ENCODE measurements at places on chromosomes 6 and 20.

- DNase-seq: peak; percentile 58
Measured at GRCh38 chr20:58017231-58017969, 211.1 kb downstream of the ANKRD60 start.

DNA sequence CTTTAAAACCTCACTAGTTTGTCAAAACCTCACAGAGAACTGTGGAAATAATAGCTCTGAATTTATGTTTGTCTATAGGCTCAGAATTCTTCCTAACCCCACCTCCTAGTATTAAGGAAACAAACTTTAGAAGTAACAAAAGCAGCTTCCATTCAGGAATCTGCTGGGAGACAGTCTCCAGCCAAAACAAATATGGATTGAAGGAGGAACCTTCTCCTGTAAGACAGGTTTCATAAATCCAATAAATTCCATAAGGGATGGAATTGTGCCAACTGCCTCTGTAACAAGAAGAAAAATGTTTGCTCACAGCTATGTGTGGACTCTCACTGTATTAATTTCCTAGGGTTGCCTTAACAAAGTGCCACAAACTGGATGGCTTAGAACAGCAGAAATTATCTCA, 7.5 kb downstream of the SYCP2 start:
- no peak for DNase-seq

GRCh38 chr6:135250751-135251497, 69.8 kb downstream of the MYB start:
- no peak for DNase-seq

GRCh38 chr6:99165838-99166237, 183.6 kb downstream of the FAXC start:
- DNase-seq: no peak

- no peak for DNase-seq
Measured at GRCh38 chr6:124854338-124854922, 107.8 kb upstream of the RNF217 start.

- DNase-seq: no peak
Measured at GRCh38 chr20:64237316-64237715, 18.2 kb upstream of the PCMTD2 start.

- peak; percentile 96 for DNase-seq
Measured at GRCh38 chr6:149855040-149855654, 9.0 kb downstream of the LRP11 start.

DNA sequence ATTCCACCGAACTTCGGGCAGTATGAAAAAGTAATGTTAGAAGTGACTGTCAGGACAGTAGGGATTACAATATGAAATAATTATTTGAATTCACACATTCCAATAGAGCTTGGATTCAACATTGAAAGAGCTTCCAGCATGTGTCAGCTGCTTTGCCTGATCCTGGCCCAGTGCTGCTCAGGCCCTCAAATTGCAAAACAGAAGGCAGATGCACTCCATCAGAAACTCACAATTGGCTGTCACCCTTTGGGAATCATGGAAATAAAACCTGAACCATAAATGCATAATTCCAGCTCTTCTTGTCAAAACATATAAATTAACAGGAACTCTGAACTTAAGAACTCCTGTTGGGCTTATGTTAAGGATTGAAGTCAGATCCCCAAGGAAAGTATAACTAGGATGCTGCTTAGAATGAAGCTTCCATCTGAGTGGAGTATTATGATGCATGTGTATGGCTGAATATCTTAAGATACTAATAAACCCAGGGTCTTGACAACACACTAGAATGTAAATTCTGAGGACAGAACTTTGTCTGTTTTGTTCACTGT, 1.8 kb upstream of the NDUFAF4 start:
- DNase-seq: no peak

DNA sequence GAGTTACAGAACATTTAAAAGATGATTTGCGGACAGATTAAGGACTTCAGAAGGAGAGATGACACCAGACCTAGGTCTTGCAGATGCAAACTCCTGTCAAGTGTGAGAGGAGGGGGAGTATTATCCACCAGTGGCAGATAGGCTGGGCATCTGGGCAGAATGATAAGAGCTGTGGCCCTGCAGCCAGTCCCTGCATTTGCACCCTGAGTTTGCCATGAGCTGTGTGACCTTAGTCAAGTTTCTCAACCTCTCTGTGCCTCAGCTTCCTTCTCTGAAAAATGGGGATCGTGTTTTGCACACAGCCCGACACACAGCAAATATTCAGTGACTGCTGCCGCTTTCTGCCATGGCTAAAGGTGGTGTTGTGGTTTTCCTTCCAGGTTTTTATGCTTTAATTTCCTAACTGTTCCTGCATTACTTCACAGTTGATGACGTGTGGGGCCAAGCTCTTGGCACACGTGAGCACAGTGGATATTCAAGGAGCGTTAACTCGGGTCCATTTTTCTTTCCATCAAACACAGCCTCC, 516.2 kb downstream of the CDH26 start:
- no peak for DNase-seq

- DNase-seq: no peak
Measured at GRCh38 chr6:40054186-40054585, 119.9 kb upstream of the MOCS1 start.

- no peak for DNase-seq
Measured at GRCh38 chr6:30160785-30161531, at the start of gene TRIM10. TRIM10 (minus strand) TSS chr6:30161211; CDS start chr6:30160858, 353 bp downstream.

GRCh38 chr6:47187893-47188587, 121.7 kb downstream of the TNFRSF21 start:
- DNase-seq: no peak

- no peak for DNase-seq
Measured at GRCh38 chr20:48772183-48772976, 55.4 kb downstream of the PREX1 start.

- no peak for DNase-seq
Measured at GRCh38 chr6:118744261-118744941, 93.0 kb upstream of the CEP85L start.

- peak; percentile 97 for DNase-seq
Measured at GRCh38 chr20:44730441-44730840, 15.2 kb upstream of the KCNK15 start.

DNA sequence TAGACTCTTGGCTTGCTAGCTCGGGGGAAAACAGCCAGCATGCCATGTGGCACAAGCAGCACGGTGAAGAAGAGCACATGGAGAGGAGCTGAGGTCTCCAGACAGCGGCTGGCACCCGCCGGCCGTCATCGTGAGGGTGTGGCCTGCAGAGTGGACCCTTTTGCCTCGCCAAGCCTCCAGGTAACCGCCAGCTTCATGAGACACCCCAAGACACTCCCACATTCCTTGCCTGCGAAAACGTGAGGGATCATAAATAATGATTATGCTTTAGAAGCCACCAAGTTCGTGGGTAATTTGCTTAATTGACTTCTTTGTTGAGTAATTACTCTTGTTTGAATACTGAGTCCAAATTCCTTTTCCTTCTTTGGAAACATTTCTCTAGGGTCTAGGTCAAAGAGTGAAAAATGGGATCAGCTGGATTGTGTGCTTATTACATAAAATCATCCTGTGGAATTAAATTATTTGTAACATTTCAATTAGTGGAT, 23.2 kb downstream of the FAM50B start:
- DNase-seq: no peak

- peak; percentile 66 for DNase-seq
Measured at GRCh38 chr6:125791151-125791819, 525 bp downstream of the NCOA7 start.

DNA sequence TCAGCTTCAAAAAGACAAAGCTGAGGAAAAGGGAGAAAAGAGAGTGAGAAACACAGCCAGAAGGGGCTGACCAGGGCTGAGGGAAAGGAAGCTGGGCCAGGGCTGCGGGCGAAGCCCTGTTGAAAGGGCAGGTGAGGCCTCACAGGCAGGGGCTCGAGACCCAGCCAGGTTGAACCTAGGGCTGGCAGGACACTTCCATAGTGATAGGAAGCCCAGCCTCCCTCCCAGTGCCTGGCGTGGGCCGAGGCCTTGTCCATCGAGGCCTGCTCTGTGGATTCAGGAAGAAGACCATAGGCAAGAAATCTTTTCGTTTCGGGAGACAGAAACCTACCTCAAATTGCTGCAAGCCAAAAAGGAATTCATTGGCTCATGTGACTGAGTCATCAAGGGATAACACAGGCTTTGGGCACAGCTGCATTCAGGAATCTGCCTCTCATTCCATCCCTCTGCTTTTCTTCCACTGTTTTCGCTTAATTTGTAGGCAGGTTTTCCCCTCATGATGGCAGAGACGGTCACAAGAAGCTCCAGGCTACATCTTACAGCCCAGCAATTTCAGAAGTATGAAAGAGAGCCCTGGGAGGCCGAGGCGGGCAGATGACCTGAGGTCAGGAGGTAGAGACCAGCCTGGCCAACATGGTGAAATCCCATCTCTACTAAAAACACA, 311.1 kb upstream of the SULF2 start:
- no peak for DNase-seq

GRCh38 chr20:325045-325888, at the start of gene SOX12:
SOX12 (plus strand) TSS chr20:325552; CDS start chr20:325925, 373 bp downstream.
- DNase-seq: no peak

DNA sequence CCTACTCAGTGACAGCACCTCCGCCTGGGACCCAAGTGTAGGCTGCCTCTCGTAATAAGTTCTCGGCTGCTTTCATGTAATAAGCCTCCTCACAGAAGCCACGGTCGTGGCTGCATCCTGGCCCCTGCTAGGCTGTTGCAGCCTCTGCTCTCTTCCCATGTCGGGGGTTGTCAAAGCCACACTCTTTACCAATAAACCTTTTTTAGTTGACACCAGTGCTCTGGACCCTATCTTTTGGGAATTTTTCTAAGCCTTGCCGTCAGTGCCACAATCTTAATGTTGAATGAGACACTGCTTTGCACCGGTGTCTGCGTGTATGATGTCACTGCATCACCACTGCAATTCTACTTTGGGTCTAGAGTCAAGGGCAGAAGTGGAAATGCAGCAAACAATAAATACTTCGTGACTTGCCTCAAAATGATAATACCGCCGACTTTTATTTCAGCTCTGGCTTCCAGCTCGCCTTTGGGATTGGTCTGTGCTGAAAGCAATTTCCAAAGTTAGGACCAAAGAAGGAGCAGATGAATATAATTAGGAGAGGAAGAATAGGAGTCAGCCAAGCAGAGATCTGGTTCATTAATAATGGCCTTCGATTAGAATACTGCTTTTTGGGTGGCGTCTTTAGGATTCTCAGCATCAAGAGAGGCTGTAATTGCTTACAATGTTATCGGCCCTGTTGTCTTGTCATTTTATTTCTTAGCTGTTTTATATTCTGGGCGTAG, 57.6 kb upstream of the CCN6 start:
- no peak for DNase-seq

GRCh38 chr20:37415118-37416085, 69.5 kb downstream of the SRC start:
- no peak for DNase-seq

- DNase-seq: no peak
Measured at GRCh38 chr20:20763650-20764049, 51.2 kb upstream of the RALGAPA2 start.

GRCh38 chr6:119587537-119587936, 238.0 kb upstream of the MAN1A1 start:
- DNase-seq: no peak

- DNase-seq: no peak
Measured at GRCh38 chr6:27275025-27275956, 27.8 kb downstream of the PRSS16 start.

DNA sequence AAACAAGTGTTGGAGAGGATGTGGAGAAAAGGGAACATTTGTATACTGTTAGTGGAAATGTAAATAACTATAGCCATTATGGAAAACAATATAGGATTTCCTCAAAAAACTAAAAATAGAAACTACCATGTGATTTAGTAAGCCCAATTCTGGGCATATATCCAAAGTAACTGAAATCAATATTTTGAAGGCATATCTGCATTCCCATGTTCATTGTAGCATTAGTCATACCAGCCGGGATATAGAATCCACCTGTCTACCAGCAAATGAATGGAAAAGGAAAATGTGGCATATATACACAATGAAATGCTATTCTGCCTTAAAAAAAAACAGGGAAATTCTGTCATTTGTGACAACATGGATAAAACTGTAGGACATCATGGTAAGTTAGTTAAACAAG, 15.3 kb upstream of the C6orf58 start:
- no peak for DNase-seq

Data from Panc1 (cell line).